ENCODE measurements at places on chromosomes 4 and X.
A peak's percentile ranks its signal among the peaks of the same experiment; 100 is the strongest.

DNA sequence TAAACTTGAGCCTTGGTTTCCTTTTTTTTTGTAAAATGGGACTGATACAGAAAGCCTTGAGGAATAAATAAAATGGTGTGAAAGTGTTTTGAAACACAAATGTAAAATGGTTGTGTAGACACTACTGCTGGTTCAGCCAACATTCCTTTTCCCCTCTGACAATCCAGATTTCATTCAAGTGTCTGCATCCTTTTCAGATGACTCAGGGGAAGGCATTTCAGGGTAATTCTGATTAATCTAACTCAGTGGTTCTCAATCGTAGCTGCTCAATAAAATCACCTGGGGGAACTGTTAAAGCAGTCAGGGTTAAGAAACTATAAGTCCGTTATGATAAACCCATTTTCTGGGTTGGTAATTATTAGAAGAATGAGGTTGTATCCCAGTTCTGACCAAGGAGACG lies 4.6 kb downstream of the ARHGAP10 start:
- no peak for DNase-seq

GRCh38 chr4:147839200-147839599 lies 107.3 kb downstream of the ARHGAP10 start:
- no peak for DNase-seq

GRCh38 chr4:145760961-145761929 lies 81.3 kb downstream of the C4orf51 start:
- no peak for DNase-seq

DNA sequence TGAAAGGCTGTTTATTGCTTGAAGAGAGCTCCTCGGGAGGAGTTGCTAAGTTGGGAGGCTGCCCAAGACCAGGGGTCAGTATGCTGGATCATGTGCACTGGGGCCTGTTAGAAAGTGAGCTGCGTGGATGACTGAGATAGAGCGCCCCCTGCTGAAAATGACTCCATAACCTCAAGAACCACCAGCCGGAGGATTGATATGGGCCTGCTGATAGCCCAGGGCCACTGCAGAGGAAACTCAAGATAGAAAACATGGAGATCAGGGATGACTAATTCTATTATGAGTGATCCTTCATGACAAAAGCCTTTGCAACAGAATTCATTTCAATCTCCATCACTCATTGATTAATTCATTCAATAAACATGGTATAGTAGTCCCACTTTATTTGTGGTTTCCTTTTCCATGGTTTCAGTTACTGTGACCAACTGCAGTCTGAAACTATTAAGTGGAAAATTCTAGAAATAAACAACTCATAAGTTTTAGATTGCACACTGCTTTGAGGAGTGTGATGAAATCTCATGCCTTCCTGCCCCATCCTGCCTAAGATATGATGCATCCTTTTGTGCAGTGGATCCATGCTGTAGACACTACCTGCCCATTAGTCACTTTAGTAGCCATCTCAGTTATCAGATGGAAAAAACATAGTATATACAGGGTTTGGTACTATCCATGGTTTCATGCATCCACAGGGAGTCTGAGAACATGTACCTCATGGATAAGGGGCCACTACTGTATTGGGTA lies 126.7 kb upstream of the MBNL3 start:
- DNase-seq = peak; percentile 3

GRCh38 chr4:129429581-129430320 lies 333.8 kb downstream of the C4orf33 start:
- no peak for DNase-seq

DNA sequence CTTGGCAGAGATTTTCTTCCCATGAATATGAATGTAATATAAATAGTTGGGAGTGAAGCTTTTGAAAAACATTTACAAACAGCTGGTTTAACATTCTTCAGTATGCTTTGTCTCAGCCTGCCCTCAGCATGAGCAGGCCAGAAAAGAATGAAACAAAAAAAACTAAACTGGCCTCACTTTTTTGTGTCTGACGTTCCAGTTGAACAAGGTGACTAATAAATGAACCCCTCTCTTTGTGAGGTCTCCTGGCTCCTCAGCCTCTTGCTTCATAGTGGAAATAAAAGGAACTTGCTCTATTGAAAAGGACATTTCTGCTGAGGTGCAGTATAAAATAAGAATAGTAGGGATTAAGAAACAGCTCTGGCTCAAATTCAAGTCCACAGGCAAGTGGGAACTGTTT lies 9.4 kb downstream of the CHST7 start:
- DNase-seq = no peak

- no peak for DNase-seq
Observed at GRCh38 chr4:13325744-13326143, 158.4 kb downstream of the RAB28 start.

DNA sequence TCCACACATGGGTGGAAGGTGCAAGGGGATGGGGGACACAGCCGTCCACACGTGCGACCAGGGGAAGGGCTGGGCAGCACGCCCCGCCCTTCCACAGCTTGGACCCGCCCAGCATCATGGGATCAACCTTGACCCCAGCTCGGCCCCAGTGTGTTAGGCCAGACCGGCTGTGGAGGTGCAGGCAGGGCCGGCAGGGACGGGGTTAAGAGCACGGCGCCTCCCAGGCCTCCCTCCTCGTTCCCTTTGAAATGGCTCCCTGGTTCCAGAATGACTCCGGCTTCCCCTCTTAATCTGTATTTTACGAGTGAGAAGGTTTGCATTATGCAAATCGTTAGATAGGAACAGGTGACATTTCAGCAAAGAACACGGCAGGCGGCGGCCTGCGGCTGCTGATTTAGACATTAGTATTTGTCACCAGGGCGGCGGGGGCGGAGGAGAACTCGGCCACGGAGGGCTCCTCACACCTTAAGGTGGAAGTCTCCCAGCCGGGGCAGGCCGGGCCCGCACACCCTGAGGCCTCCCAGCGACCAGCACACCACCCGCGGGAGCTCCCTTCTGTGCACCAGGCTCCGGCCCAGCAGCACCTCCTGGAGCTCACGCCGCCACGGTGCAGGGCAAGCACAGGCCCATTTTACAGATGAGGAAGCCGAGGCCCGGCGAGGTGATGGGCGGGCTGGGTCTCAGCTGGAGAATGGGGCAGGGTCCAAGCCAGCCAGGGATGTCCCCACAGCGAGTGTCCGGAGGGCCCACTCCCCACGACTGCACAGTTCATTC lies 116.1 kb downstream of the FAM53A start:
- DNase-seq = no peak

DNA sequence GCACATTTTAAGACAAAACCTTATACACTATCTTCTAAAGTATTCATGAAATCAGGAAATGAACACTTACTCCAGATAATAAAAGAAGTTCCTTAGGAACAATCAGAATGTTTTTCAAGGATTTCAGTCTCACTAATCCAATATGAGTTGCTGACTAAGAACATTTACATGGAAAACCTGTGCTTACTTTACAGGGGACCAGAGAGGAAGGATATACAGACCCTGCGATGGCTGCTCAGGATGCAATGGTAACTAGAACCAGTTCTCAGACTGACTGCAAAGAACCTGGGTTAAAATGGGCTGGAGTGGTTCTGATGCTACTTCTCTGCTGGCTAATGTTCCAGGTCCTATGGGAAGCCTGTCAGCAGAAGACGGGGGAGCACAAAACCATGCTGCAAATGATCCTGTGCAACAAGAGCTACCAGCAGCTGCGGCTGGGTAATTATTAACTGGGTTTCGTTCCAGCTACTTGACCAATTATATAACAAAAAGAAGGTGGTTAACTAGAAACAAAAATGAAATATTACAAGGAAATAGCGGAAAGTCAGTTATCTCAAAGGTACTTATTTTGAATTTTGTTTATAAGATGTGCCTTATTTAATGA lies 85.3 kb downstream of the ANXA10 start:
- no peak for DNase-seq

- DNase-seq = no peak
Observed at GRCh38 chr4:19494961-19495360, 756.7 kb upstream of the SLIT2 start.

GRCh38 chrX:129781134-129781672 lies 1.5 kb downstream of the SASH3 start:
- peak; percentile 70 for DNase-seq

GRCh38 chr4:132614682-132615081 lies 534.4 kb upstream of the PCDH10 start:
- DNase-seq = no peak

DNA sequence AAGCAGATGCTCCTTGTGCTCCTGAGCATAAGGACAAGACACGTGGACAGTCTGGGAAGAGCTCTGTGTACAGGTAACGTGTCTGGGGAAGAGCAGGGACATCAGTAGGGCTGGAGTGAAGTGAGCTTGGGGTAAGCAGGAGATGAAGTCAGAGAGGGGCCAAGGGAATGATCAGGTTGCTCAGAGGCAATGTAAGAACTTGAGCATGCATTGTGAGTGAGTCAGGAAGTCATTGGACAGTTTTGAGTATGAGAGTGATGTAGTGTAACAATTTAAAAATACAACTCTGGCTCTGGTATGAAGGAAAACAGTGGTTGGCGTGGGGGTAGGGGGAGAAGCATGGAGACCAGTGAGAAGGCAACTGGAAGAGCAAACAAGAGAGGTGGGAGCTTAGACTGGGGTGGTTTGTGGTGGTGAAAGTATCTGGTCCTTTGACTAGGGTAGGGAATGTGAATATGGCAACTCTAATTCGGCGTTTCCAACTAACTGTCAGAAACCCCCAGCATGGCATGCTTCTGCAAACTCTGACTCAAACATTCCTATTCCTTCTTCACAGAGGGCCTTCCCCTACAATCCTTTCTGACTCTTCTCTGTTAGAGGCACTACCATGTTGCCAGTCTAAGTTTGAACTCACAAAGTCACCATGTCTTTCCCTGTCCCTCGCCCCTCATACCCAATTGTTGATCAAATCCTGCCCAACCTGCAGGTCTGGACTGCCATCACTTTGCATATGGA lies 57.2 kb downstream of the STBD1 start:
- no peak for DNase-seq

GRCh38 chr4:83125738-83126141 lies 11.2 kb upstream of the PLAC8 start:
- DNase-seq = no peak

DNA sequence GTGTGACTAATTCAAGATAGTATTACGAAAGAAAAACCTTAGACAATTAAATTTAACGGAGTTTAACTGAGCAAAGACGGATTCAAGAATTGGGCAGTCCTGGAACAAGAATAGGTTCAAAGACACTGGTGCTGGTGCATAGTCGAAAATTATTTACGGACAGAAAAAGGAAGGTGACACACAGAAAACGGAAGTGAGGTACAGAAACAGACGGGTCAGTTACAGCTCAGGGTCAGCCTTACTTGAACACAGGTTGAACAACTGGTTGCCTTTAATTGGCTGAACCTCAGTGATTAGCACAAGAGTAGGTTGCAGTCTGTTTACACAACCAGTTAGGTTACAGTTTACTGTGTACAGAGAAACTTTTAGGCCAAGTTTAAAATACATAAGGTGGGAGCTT lies 31.5 kb downstream of the KLHL8 start:
- DNase-seq = no peak

- no peak for DNase-seq
Observed at GRCh38 chr4:167537761-167538160, 303.5 kb upstream of the SPOCK3 start.

DNA sequence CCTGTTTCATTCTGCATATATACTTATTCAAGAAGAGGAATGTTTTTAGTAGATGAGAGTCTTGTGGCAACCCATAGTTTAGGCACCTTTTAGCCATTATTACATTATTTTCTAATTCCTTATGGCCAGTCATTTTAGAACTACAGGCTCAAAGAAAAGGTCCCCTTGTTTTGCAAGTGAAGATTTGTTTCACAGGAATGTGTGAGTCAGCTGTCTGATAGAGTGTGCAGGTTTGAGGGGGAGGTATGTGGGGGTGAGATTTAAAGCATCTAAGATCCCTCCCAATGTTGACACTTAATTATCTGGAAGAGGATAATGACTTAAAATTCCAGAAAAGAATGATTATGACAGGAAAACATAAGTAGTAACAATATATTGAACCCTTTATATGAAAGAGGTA lies 495.6 kb downstream of the KCNIP4 start:
- no peak for DNase-seq

- DNase-seq = no peak
Observed at GRCh38 chrX:13015536-13016236, 28.7 kb downstream of the FAM9C start.

DNA sequence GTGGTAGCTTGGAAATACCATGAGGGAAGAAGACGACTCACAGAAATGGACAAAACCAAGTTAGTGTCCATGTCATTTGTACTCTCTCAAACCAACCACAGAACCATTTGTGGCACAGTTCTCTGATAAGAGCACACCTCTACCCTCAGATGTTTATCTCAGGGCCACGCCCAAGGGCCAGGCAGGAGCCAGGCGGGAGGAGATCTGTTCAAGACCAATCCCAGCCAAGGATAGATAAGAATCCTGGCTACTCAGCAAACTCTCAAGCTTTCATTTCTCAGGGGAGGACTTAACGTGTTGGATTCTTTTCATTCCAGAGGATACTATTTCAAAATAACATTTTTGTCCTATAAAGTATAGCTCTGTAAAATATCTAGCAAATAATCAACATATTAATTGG lies 95.0 kb downstream of the NYX start:
- DNase-seq = no peak

- no peak for DNase-seq
Observed at GRCh38 chrX:77431227-77431626, 16.0 kb upstream of the FGF16 start.

- DNase-seq = no peak
Observed at GRCh38 chr4:73234712-73235111, 23.9 kb downstream of the ANKRD17 start.

DNA sequence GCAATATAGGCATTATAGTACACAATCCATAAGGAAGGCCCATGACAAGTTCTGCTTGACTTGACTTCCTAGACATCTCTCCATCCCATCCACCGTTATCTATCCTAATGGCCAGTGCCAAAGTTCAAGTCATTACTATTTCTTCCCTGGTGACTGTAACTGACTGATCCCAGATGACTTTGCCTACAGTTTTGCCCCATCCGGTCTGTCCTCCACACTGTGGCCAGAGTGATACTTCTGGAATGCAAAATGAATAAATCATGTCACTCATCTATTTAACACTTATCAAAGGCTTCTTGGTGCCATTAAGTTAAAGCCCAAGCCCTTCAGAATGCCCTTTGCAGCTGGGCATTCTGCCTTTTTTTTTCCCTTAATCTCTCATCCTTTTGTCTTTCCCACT lies 130.8 kb downstream of the PPARGC1A start:
- DNase-seq = no peak

DNA sequence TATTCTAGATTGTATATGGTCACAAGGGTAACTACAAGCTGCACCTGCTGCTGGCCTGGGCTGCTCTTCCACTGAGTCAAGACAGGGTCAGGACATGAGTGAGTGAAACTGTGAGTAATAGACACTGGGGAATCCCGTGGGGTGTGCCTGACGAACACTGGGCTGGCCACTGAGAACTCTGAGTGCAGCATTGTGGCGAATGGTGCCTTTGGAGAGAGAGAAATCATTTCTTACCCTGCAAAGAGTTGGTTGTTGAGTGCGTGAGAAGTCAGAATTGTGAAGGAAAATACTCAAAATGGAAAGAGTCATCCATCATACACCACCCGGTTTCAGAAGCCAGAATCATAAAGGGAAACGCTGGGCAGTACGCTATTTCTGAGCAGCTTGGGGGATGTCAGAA lies 43.1 kb upstream of the LSM6 start:
- no peak for DNase-seq

Data from activated T-helper 1 cell treated with Interleukin-2 at 50 U/mL for 16 hours (primary cell).